ENCODE measurements at places on chromosomes 13 and 19. TPM values are rescaled to one million over a fixed set of nuclear protein-coding genes. Genes with fewer than 3 reads are reported as not detected.

Gene CLDND2
- total RNA-seq = not detected

- H3K27me3 ChIP-seq = no peaks in the 10 kb centered on the region
- no peak overlapping the region for H3K27ac ChIP-seq
- no peaks in the 10 kb centered on the region for H3K4me1 ChIP-seq
- H3K4me3 ChIP-seq = no peak overlapping the region
Measured at GRCh38 chr13:60201286-60201685, 37.6 kb upstream of the DIAPH3 start.

Gene NLRP4
- total RNA-seq = 1.5 TPM

- no peak overlapping the region for H3K27ac ChIP-seq
- H3K4me1 ChIP-seq = no peaks in the 10 kb centered on the region
- no peak overlapping the region for H3K4me3 ChIP-seq
Measured at GRCh38 chr19:37902668-37903067, 3.7 kb downstream of the WDR87 start.

Gene ZNF430
- 173 TPM for total RNA-seq

DNA sequence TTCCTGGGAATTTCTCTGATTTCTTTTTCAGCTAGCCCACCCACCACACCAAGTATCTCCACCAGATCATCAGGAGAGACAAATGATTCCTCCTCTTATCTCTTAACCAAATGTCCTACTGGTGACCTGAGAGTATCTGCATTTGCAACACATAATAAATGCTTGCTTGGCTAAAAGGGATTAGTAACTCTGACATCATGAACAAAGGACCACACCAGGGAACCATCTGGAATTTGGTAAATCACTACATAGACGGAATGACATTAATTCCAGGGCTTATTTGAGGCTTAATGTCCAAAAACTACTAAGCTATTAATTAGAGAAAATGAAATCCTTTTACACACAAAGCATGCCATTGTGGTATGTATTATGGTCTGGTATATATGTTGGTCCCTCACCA is 139.0 kb downstream of the RAP2A start:
- H3K27ac ChIP-seq = no peak overlapping the region
- no peak for DNase-seq
- H3K4me3 ChIP-seq = no peak overlapping the region
- H3K36me3 ChIP-seq = no peaks in the 10 kb centered on the region

Data from uterus (tissue), 4 donors.